ENCODE measurements at places on chromosomes 2 and 18. TPM values are rescaled to one million over a fixed set of nuclear protein-coding genes. Genes with fewer than 3 reads are reported as not detected.

Gene NPHP1
- 12.2 TPM for total RNA-seq

Gene POMC
- not detected for total RNA-seq

Gene ABCG5
- not detected for total RNA-seq

Gene GPBAR1
- 0.20 TPM for total RNA-seq

Gene G6PC2
- total RNA-seq: not detected

Gene CCDC121
- 2.9 TPM for total RNA-seq

Gene LGALSL
- 9.7 TPM for total RNA-seq

Gene DSC3
- total RNA-seq: not detected

Gene DPY30
- total RNA-seq: 109 TPM

Gene ANKRD23
- total RNA-seq: 8.9 TPM

Gene ST6GAL2
- total RNA-seq: not detected

Gene FBXO41
- total RNA-seq: 16.4 TPM

Gene SH3BP4
- 135 TPM for total RNA-seq

Gene TUBA4B
- total RNA-seq: not detected

Gene CASP10
- 16.9 TPM for total RNA-seq

Gene SEPTIN10
- 119 TPM for total RNA-seq

Gene KCNG2
- total RNA-seq: not detected

Gene GPR17
- not detected for total RNA-seq

Gene PXDN
- 92.2 TPM for total RNA-seq

Gene MYO5B
- 25.4 TPM for total RNA-seq

Gene LRRC30
- not detected for total RNA-seq

Gene USP34
- 120 TPM for total RNA-seq

Gene HOXD1
- total RNA-seq: not detected

Gene FTCDNL1
- 5.2 TPM for total RNA-seq

Gene GCG
- not detected for total RNA-seq

Gene SYT4
- not detected for total RNA-seq

Gene MEP1B
- total RNA-seq: not detected

Gene BCS1L
- total RNA-seq: 36.0 TPM

Gene FBXO15
- total RNA-seq: 2.2 TPM

Gene TMEM178A
- 2.9 TPM for total RNA-seq

Gene ANKRD30B
- total RNA-seq: not detected

Gene KCTD18
- 24.0 TPM for total RNA-seq
